Activated CD4-positive, alpha-beta T cell treated with anti-CD3 and anti-CD28 coated beads for 24 hours (primary cell): ENCODE measurements at places on chromosomes 5 and 9.

- no peak for DNase-seq
These were observed 115.2 kb downstream of the GNAQ start for GRCh38 chr9:77916410-77916819.

GRCh38 chr5:79992891-79993657 is 2.0 kb upstream of the MTX3 start:
- no peak for DNase-seq

DNA sequence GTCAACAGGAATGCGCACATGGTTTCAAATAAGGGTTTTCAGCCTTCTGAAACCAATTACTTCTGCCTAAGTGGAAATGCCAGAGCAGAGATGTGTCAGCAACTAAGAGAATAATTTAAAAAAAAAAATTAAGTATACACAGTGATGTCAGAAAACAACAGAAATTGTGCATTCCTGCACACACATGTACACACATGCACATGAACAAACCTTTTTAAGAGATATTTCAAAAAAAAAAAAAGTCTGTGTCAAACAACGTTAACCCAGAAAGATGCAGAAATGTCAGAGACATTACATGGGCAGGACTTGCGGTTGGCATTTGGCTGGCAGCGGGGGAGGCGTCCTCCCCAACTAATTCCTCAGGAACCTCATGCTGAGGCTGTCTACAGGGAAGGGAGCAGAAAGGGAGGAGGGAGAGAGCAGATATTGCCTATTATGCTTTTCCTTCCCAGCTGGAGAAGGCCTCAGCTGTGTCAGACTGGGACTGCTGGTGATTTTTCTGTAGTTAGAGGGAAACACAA is 536.9 kb upstream of the WWC1 start:
- no peak for DNase-seq

- no peak for DNase-seq
These were observed 17.0 kb upstream of the F2RL1 start for GRCh38 chr5:76801803-76802195.
